ENCODE measurements at places on chromosomes 7 and 10.

- peak; percentile 43 for DNase-seq
These were observed 6.9 kb downstream of the PDGFA start for GRCh38 chr7:512541-513311.

GRCh38 chr10:75861582-75861981 lies 430.2 kb downstream of the LRMDA start:
- DNase-seq: no peak

DNA sequence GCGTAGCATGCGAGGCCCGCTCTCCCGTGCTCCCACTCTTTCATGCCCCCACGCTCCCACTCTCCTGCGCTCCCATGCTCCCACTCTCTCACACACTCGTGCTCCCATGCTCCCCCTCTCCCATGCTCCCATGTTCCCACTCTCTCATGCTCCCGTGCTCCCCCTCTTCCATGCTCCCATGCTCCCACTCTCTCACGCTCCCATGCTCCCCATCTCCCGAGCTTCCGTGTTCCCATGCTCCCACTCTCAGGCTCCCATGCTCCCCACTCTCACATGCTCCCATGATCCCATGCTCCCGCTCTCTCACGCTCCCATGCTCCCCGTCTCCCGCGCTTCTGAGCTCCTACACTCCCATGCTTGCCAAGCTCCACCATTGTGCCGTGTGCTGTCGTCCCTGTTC lies 84.4 kb upstream of the ANLN start:
- no peak for DNase-seq

DNA sequence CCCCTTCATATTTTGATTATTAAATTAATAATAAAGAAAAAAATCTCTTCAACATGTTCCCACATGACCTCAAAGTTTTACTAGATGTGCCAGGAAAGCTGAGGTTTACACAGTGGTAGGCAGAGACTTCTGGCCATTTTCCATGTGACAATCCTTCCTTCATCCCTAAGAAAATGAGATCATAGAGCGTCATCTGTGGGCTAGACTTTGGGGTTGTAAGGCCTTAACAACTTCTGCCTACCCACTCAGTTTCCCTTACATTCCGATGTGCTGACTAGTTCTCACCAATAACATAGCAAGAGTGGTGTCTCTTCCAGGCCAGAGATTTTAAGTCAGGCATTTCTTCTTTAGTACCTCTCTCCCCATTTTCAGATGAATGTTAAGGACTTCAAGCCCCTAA lies 171.1 kb upstream of the PHF14 start:
- peak; percentile 80 for DNase-seq

DNA sequence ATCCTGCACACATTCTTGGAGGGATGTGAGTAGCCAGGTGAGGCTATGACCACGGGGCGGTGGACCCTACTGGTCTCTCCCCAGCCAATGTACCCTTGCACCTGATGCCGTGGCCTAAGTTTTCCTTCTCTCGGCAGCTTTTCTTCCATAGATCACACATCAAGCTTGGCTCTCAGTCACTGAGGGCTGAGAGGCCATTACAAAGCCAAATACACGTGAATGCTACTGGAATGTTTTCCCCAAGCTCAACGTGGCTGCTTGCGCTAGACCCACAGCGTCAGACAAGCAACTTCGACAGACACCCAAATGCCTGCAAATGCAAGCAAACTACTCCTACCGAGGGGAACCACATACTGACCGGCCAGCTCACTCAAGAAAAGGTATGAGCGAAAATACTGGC lies 83.1 kb downstream of the PRPF18 start:
- peak; percentile 80 for DNase-seq

DNA sequence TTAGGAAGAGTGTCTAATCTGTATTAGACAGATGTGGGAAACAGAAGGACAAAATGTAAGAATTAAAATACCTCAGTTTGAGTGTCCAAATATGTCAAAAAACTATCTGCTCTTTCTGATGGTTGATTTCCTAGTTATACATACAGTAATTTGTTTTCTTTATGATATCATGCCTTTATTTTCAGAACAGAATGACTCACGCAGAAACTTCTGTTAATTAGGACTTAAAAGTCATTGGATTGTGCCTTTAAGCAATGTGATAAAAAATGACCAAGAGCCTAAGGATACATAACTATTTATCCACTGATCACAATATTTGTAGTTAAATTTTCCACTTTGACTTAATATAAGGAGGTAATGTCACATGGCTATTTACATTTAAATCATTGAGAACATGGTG lies 206.7 kb upstream of the PTPRZ1 start:
- no peak for DNase-seq

DNA sequence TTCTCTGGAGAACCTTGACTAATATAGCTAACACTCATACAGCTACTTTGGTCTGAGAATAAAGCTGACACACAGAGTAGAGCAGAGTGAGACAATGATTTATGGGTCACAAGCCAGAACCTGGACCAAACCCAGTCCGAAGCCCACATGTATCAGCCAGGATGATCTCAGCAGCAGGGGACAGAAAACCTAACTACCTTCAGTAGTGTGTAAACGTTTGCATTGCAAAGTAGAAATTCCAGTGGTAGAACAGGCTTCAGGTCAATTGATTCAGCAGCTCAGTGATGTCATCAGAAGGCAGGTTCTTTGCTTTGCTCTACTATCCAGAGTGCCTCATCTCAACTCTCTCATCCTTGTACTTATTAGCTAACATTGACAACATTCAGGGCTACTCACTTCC lies 62.5 kb upstream of the PALS2 start:
- peak; percentile 83 for DNase-seq

DNA sequence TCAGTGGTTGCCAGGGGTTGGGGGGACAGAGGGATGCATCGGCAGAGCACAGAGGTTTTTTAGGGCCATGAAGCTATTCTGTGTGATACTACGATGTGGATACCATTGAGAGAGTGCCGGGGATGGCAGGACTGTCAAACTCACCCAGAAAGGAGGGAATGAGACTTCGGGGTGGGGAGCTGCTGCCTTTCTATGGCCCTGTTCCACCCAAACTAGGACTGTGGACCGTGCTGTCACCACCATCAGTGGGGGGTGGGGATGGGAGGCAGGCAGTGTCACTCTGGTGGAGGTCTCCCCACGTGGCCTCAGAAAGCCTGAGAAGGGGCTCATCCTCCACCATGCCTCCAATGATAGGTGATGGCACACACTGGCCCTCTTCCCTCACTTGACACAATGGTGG lies 146.2 kb downstream of the PTPN20 start:
- no peak for DNase-seq

GRCh38 chr10:71632200-71632820 lies 87.3 kb downstream of the C10orf105 start:
- no peak for DNase-seq

GRCh38 chr7:129401967-129402860 lies 32.0 kb upstream of the STRIP2 start:
- peak; percentile 16 for DNase-seq

DNA sequence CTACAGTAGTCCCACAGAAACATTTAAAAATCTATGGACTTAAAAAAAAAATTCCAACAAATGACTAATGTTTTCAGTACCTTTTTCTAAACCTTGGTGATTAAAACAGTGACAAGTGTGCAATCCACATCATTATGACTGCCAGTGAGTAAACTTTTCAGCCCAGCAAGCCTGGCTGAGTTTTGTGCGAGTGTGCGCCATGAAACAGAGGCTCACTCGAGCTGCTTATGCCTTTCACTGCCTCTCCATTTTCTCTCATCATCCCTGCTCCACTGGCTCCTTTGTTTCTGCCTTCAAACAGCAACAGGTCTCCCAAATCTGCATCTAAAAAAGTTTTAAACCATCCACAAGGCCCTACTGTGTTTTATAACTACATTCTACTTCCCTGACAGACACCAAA lies 105.8 kb downstream of the USP6NL start:
- DNase-seq: no peak

- peak; percentile 67 for DNase-seq
These were observed 314.3 kb upstream of the ZMIZ1 start for GRCh38 chr10:78754269-78755062.

DNA sequence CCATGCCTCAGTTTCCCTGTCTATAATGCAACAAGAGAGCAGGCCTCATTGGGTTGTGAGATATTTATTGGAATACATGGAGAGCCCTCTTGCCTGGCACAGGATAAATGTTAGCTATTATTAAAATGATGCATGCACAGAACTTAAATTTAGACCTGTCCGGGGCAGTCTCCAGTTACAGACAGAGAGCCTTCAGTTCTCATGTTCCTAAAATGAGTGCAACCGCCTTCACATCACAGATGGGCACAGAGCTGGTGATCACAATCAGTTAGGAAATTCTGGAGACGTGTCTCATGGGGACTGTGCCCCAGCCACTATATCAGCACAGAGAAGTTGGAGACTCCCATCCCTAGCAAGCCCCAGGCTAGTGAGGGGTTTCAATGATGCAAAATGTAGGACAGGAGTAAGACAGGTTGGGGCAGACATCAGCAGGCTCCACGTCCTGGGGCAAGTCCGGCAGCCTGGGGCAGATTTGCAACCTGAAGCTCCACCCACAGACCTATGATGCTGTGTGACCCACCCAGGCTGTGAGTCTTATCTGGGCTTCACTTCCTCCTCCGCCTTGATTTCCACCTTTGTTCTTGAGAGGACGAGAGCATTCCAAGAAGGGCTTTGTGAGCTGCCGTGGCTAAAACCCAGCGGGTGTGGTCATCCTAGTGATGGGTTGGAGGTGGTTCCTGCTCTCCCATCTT lies 49.4 kb downstream of the CXCL12 start:
- no peak for DNase-seq

GRCh38 chr10:131065673-131066305 lies 245.7 kb downstream of the TCERG1L start:
- DNase-seq: no peak

- no peak for DNase-seq
These were observed 503.0 kb upstream of the FOXK1 start for GRCh38 chr7:4178916-4179687.

DNA sequence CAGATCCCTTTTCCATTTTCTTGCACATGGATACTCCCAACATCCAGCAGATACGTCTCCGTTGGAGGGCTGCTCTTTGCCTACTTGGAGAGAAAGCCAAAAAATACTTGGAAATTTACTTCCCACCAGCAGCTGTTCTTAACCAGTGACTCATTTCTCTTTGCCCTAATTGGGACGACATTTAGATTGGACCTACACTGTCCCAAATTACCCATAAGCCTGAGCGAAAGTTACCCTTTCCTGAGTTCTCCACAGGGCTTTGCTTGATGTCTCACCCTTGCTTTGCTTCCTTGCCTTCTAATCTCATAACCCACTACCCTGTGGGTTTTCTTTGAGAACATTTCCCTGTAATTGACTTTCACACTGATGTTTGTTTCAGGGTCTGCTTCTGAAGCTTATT lies 48.1 kb downstream of the SAMD8 start:
- DNase-seq: no peak

- DNase-seq: no peak
These were observed 39.8 kb upstream of the CDK13 start for GRCh38 chr7:39910108-39910869.

GRCh38 chr10:125137601-125138438 lies 22.5 kb downstream of the CTBP2 start:
- peak; percentile 79 for DNase-seq

DNA sequence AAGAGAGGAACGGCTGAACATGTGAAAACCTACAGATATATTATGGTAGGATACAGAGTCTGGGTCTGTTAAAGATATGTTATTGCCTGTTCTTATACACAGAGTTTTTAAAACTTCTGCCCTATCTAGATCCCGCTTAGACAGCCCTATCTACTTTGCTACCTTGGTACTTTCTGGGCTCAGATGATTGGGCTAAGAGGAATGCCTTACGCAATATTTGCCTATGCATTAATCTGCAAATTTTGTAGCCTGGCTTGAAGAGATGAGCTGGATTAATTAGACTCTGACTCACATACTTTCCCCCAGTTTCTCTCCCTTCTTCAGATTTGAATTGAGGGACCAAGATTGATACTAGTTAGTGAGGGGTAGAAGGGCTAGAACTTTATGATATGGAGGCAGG lies 33.6 kb upstream of the A1CF start:
- DNase-seq: no peak

GRCh38 chr7:18177815-18178660 lies 150.4 kb upstream of the PRPS1L1 start:
- peak; percentile 24 for DNase-seq

GRCh38 chr10:129924375-129925085 lies 39.5 kb downstream of the EBF3 start:
- DNase-seq: no peak

DNA sequence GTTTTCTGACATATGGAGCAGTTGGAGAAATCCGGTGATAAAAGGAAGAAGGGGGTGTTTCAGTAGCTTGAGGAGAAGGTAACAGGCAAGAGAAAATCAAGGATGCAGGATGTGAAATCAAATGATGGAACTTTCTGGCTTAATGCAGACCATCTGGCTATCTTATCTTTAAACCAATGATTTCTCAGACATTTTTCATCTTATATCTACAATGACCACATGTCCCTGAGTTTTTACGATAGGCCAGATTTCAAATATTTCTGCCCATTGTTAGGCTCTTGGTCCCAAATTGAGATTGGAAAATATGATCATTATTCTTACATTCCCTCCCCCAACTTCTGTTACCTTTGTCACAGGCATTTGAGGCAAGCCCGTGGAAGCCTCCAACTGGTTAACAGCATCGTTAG lies 486.8 kb downstream of the SUGCT start:
- no peak for DNase-seq

GRCh38 chr7:33459340-33459751 lies 330.0 kb downstream of the BBS9 start:
- peak; percentile 27 for DNase-seq

DNA sequence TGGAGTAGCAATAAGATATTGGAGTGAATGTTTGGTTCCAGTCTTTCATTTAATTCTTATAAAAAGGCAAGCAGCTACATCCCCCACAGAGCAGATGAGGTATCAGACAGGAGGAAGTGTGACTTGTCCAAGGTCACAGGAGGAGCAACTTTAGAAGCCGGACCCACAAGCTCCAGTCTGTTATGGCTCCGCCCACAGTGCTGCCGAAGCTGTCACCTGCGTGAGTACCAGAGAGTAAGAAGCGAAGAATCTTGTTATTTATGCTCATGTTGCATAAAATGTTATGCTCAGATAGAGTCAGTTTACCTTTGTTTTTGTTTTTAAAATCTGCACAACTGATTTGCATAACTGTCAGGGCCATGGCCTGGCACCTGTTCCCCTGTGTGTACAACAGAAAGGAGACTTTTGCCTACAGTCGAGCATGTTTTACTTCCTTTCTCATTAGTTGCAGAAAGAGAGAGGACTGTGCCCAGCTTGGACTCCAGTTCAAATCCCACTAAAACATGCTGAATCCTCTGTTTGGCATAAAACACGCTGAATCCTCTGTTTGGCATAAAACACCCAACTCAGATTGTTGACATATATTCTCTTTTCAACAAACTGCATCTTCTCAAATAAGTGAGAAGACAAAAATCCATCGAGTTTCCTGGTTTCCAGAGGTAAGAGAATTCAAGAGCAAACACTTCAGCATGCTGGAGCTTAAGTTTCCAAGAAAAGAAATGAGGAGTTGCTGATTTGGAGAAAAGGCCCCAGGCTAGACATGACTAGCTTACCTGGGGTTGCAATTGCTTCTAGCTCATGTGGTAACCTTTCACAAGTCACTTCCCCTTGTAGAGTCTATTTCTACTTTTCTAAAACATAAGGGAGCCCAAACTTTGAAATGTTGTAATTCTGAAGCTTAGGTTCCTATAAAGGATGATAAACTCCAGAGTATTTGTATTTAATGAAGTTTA lies 409.8 kb upstream of the ZMIZ1 start:
- DNase-seq: no peak

Data from kidney tubule cell (primary cell).